Thymus (tissue), 14 donors: ENCODE measurements at places on chromosomes 7 and 10. TPM values are rescaled to one million over a fixed set of nuclear protein-coding genes. Genes with fewer than 3 reads are reported as not detected.

Gene NPY
- total RNA-seq = 0.71 TPM

Gene CALY
- not detected for total RNA-seq

Gene FAM20C
- total RNA-seq = 2.4 TPM

Gene EPHB6
- 75.6 TPM for total RNA-seq

Gene CH25H
- 8.5 TPM for total RNA-seq

Gene LOXL4
- total RNA-seq = 0.99 TPM

Gene SAMD9L
- total RNA-seq = 38.5 TPM

Gene PLAC9
- 9.8 TPM for total RNA-seq
